ENCODE measurements at places on chromosomes 16 and 17.

DNA sequence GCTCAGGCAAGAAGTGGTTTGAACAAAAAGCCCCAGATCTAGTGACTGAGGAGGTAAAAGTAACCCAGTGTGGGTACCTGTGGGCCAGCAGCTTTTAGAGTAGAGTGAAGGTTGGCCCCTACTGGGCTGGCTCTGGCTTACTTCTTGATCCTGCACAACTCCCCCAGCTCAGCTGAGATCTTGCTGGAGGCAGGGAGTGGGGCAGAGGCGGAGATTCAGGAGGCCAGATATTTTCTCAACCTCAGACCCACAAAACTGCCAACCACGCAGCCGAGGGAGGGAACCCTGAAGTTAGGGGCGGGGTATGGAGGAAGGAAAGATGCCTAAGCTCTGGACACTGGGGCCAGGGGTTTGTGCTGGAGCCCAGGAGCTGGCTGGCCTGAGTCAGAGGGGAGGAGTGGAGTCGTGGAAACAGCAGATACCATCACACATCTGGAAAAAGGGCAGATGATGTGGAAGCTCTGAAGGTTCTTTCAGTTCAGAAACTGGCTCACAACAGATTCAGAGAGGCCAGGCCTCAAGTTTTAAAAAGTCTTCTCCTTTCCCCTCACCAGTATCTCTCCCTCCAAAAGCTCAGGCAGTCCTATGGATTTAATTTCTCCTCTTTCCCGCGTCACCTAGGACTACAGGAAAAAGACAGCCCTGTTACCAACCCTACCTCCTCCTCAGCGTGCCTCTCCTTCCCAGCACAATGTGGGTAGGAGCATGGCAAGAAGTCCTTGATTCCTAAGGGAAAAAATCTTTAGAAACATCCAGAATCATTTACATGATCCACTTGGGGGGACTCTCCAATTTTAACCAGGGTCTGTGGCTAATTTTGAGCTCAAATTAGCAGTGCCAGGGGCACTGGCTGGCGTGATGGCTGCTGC lies 48.1 kb downstream of the MYO18A start:
- peak; percentile 83 for DNase-seq

DNA sequence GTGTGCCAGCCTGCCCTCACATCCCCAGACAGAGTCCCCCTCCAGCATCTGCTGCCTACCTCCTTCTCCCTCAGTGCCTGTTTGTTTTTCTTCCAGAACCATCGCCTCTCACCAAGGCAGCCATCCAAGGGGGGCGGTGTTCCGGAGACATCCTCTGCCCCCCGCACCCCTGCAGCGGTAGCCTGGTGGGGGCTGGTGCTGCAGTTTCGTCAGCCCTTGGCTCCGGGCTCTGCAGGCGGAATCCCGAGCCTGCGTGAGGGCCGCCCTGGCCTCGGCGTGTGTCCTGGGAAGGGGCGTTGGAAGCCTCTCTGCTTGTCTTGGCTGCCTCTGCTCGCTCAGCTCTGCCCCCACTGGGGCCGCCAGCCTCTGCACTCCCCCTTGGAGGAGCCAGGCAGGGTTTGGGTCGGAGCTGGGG lies 126.0 kb upstream of the CIBAR2 start:
- DNase-seq, result peak; percentile 96

DNA sequence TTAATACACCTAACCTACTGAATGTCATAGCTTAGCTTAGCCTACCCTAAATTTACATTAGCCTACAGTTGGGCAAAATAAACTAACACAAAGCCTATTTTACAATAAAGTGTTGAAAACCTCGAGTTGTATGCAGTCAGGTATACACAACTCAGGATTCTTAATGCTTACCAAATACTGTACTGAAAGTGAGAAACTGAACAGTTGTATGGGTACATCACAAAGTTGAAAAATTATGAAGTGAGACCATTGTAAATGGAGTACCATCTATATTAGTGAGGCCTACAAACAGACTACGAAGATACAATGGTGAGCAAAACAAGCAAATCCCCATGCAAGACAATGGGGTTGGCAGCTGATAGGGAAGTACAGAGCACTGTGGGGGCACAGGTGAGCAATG lies 79.7 kb downstream of the VAT1L start:
- no peak for DNase-seq

DNA sequence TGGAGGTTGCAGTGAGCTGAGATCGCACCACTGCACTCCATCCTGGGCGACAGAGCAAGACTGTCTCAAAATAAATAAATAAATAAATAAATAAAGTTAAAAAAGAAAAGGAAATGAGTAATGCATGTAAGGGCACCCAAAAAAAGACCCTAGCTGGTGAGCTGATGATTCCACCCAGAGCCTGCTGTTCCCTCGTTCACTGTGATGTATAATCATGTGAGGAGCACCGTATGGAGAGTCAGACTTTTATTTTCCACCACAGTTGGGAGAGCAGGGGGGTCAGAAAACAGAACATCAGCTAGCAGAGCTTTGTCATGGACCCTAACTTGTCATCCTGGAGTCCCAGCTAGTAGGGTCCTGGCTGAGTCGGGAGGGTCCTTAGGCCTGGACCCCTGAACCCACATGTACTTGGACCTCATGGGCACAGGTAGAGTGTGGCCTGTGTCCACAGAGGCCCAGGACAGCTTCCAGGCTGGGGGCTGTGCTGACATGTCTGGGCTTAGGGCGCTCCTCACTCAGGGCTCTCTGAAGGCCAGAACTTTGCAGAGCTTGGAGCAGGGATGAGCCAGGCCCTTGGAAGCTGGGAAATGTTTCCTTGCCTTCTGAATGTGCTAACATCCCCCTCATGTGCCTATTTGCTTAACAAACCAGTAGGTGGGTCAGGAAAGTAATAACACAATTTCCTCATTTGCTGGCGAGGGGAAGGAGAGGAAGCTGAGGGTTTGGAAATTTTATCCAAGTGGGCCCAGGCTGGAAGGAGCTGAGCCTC lies 18.8 kb upstream of the LASP1NB start:
- DNase-seq, result no peak

DNA sequence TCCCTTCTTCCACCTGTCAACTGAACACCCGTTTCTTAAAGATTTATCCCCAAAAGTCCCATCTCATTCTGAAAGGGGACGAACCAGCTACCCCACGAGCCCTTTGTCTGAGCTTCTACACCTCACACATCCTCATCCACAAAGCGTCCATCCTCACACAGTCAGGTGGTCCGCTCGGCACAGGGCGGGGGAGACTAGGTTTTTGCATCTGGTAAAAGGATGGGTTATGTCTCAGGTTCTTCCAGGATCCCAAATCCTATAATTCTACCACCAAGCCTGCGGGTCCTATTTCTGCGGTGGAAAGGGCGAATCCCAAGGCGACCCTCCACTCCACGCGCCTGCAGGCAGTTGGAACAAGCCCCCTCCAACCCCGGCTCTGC lies 458 bp downstream of the GFOD2 start:
- DNase-seq, result no peak

GRCh38 chr17:49337884-49338283 lies 24.2 kb downstream of the ZNF652 start:
- DNase-seq, result no peak

DNA sequence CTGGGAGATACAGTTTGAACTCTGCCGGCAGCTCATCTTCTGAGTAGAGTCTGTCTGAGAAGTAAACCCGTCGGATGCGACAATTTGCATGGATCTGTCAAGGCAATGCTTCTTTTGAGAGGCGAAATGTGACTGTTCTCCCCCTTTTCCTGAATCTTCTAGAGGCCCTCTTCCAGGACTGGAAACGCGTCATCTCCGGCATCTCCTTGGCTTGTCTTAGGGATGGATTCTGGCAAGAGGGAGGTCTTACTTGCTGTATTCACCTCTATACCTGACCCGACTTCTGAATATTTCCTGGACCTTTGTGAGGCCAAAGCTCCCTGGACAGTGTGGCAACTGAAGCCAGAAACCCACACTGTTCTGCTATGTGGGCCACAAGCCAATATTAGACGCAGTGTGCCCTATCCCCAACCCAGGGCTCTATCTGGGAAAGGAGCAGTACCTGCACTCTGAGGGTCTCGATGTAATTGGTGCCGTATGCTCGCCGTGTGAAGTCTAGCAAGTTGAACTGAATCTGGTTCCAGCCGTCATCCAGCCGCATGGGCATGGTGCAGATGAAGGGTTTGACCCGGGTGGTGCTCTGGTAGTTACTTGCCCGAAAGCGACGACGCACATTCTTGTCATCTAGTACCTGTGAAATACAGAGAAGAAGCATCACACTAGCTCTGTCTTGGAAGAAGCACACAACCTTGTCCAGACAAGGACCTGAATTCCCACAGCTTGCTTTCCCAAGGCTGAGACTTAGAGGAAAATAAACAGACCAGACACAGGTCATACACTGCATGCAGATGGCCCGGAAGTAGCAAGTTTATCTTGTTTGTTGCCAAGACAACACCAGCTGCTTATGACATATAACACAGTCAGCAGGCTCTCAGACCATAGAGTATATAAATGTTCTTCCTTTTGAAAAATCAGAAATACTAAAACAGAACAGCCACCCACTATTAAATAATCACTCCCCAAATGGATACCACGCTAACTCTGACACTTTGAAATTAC lies 14.1 kb downstream of the CFAP20 start:
- DNase-seq, result no peak

DNA sequence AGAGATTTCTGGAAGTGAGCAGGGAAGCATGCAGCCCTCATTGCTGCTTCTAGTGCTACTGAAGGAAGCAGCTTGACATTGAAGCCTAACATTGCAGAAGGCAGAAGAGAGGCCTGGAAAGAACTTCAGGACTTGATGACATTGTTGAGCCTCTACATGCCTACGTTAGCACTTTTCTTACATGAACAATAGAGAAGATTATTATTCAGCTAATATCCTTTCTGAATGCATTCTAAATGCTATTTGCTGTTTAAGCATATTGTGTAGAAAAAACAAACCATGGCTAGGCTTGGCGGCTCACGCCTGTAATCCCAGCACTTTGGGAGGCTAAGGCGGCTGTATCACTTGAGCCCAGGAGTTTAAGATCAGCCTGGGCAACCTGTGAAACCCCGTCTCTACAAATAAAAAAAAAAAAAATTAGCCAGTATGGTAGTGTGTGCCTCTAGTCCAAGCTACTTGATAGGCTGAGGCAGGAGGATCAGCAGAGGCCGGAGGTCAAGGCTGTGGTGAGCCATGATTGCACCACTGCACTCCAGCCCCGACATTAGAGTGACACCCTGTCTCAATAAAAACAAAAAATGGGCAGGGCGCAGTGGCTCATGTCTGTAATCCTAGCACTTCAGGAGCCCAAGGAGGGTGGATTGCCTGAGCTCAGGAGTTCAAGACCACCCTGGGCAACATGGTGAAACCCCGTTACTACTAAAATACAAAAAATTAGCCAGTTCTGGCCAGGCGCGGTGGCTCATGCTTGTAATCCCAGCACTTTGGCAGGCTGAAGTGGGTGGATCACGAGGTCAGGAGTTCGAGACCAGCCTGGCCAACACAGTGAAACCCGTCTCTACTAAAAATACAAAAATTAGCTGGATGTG lies 2.2 kb upstream of the AURKB start:
- DNase-seq, result no peak

DNA sequence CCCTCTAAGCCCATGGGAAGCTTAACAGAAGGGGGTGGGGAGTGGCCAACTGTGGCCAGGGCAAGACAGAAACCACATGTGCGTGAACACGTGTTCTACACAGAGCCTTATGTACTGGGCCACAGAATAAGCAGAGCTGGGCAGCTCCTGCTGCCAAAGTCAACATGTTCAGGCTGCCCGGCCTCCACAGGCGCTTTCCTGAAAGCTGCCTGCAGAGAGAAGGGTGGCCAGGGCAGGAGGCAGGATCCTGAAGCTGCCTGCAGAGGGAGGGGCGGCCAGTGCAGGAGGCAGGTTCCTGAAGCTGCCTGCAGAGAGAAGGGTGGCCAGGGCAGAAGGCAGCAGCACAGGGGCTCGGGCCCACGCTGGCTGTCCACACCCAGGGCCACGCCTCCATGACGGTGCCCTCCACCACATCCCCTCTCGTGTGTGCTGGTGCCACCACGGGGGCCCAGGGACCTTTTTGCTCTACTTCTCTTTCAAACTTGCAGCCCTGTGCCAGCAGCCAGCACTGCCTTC lies 79.5 kb downstream of the ANKRD11 start:
- DNase-seq, result peak; percentile 63

GRCh38 chr16:22420606-22421135 lies 46.3 kb upstream of the CDR2 start:
- DNase-seq, result no peak

- DNase-seq, result no peak
Observed at GRCh38 chr17:2996810-2997670, 66.4 kb downstream of the OR1D5 start.

- no peak for DNase-seq
Observed at GRCh38 chr16:89409161-89409711, 81.1 kb downstream of the ANKRD11 start.

DNA sequence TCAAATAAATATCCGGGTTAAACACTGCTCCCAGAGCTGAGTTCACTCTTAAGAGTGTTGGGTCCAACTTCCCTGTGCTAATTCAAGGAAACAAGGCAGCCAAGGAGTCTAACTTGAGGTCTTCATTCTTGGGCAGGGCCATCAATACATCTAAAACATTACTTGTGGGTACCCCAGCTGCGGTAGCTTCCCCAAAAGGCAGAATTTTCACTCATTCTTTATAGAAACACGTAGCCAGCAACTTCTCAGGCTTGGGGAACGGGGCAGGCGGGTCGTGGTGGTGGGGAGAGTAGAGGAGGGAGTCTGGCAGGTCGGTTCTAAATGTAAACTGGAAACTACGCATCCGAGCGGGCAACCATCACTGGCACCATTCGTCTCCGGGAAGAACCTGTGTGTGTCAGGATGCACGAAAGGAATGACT lies 666 bp upstream of the METTL9 start:
- no peak for DNase-seq

- DNase-seq, result no peak
Observed at GRCh38 chr17:63601439-63602371, 1.0 kb downstream of the TACO1 start.

- no peak for DNase-seq
Observed at GRCh38 chr16:11481987-11482386, 104.7 kb downstream of the LITAF start.

DNA sequence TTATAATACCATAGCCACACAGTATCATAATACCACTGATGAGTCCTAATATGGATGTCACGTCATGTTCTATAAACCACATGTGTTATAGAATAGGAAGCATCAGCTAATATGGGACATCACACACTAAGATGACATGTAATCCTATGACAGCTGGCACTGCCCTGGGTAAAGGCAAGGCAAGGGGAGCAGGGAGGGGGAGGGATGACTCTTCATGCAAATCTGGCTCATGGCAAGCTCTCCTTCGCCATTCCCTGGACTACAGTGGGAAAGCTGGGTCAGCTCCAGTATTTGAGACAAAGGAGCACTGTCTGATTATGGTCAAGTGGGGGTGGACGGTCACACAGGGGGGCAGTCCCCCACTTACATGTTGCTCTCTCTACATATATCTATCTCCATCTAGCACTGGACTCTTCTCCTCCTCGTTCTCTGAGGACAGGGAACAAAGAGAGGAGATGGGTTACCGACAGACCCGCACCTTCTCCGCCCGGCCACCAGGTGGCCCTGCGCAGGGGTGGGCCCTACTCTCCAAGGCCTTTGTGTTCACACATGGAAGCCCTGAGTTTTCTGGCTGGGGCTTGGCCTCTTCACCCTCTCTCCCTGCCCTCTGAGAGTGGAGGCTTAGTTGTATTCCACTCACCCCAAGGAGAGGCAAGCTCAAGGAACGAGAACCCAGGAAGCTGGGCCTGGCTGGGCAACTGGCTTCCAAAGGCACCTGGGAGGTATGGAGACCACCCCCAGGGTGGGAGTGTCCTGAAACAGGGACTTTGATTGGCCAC lies 23.4 kb upstream of the MPO start:
- DNase-seq, result peak; percentile 40

All from fibroblast of skin of abdomen (primary cell).